ENCODE measurements at places on chromosomes 7 and 10.
A peak's percentile ranks its signal among the peaks of the same experiment; 100 is the strongest.

- DNase-seq, result peak; percentile 93
Measured at GRCh38 chr7:2354186-2354938, at the start of gene EIF3B. Gene EIF3B, plus strand, starts transcription at chr7:2354827. Its CDS starts 95 bp downstream, at chr7:2354922.

DNA sequence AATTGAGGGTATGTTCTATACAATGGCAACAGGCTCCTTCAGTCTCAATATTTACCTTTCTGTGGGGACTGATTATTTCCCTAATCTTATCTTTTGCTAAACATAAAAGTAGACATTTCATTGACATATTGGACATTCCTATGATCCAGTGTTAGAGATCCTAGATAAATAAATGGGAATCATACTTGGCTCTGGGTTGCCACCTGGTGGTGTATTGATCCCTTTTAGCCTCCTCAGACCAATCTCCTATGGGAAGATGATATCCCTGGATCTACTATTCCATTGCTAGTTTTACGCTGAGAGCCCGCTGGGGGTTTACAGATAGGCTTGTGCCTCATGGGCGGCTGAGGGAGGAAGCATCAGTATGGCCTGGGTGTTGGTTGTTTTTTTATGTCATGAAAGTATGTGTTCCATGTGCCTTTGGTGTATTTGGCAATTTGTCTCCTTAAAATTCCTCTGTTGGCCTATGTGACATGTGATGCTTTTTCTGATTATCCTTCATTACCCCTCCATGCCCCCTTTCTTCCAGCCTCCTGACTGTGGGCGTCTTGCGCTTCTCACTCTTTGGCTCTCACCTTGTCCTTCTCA is 18.8 kb downstream of the CELF2 start:
- no peak for DNase-seq

- no peak for DNase-seq
Measured at GRCh38 chr10:13236638-13237037, 2.5 kb upstream of the UCMA start.

DNA sequence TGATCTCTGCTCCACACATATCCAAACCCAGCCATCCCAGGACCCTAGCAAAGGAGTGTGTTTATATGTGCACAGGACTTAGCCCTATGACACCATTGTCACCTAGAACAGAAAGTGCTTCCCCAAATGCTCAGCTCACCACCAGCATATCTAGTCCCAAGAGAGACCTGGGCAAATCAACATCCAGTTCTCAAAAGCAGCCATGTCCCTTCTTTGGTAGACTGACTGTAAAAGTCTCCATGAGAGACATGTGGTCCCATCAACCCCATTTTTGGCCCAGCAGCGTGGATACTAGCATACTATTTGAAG is 20.9 kb upstream of the ARHGAP22 start:
- no peak for DNase-seq

- DNase-seq, result no peak
Measured at GRCh38 chr7:134512271-134512670, 15.1 kb upstream of the AKR1B10 start.

GRCh38 chr7:16356301-16356958 is 64.9 kb downstream of the CRPPA start:
- no peak for DNase-seq

DNA sequence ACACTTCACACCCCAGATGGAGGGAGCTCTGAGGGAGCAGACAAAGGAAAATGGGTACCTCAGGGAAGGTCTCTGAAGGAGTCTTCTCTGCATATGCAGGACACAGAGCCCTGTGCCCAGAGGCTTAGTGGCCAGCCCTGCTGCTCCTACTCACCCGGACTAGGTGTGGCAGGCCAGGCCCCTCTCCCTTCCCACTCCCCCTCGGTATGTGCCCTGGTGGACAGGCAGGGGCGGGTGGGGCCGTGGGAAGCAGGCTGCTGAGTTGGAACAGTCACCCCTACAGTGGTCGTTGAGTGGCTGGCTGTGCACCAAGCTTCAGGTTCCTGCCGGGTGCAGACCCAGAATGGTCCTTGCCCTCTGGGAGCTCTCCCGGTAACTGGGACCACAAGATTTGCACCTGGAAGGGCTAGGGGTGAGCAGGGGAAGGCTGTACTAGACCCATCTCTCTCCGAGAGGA is 68.6 kb downstream of the ZMIZ1 start:
- peak; percentile 52 for DNase-seq

- peak; percentile 47 for DNase-seq
Measured at GRCh38 chr7:24825931-24826661, 68.8 kb upstream of the GSDME start.

GRCh38 chr10:66362522-66362921 is 563.3 kb upstream of the LRRTM3 start:
- DNase-seq, result no peak

- peak; percentile 94 for DNase-seq
Measured at GRCh38 chr7:3092468-3092867, 48.8 kb upstream of the CARD11 start.

- no peak for DNase-seq
Measured at GRCh38 chr10:111551001-111551400, 474.2 kb downstream of the ADRA2A start.

GRCh38 chr7:112779667-112780066 is 10.5 kb downstream of the TMEM168 start:
- DNase-seq, result no peak

DNA sequence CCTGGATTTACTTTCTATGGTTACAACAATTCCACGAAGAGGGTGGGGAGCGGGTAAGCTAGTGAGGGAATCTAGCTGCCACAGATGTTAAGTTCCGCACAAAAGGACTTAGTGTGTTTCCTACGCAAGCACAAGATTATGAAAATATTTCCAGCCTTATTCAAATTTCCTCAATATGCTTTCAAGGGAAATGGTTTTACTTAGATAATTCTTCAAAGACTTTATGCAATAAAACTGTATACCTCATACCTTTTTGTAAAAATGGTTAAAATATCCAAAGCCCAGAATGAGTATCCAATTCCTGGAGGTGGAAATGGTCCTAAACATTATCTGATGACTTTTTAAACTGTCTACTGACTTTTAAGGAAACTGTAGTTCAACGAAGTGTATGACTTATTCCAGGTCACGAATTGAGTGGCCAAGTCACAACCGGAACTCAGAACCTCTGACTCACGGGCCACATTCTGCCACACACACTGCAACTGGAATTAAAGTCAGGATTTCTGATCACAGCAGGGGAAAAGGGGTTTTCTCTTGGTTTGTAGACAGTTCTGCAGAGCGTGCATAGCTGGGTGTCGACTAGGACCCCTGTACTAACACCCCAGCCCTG is 20.2 kb upstream of the INSIG1 start:
- DNase-seq, result peak; percentile 73

DNA sequence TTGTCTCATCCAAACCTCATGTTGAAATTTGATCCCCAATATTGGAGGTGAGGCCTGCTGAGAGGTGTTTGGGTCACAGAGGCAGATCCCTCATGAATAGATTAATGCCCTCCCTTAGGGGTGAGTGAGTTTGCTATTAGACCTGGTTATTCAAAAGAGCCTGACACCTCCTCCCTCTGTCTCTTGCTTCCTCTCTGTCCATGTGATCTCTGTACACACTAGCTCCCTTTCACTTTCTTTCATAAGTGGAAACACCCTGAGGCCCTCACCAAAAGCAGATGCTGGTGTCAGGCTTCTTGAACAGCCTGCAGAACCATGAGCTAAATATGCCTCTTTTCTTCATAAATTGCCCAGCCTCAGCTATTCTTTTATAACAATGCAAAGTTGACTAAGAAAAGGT is 447.1 kb downstream of the MDFIC start:
- DNase-seq, result no peak

GRCh38 chr7:108402865-108403264 is 53.4 kb downstream of the NRCAM start:
- no peak for DNase-seq

GRCh38 chr10:113609704-113610108 is 54.1 kb downstream of the NRAP start:
- no peak for DNase-seq

DNA sequence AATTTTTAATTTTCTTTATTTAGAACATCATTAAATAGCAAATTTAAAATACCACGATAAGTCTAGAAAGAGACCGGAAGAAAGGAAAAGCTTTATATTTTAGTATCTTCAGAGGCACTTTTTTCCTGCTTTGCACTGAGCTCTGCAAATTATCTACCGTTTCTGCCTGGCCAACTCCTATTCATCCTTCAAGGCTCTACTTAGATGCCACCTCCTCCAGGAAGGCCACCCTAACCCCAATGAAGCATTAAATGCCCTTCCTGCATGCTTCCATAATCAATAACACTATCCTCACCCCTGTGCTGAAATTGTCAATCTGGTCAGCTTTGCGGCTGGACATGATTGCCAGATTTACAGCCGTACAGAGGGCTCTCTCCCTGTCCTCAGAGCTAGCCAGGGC is 141.8 kb upstream of the CHST15 start:
- DNase-seq, result no peak

- no peak for DNase-seq
Measured at GRCh38 chr7:50274361-50274760, 30.2 kb upstream of the IKZF1 start.

DNA sequence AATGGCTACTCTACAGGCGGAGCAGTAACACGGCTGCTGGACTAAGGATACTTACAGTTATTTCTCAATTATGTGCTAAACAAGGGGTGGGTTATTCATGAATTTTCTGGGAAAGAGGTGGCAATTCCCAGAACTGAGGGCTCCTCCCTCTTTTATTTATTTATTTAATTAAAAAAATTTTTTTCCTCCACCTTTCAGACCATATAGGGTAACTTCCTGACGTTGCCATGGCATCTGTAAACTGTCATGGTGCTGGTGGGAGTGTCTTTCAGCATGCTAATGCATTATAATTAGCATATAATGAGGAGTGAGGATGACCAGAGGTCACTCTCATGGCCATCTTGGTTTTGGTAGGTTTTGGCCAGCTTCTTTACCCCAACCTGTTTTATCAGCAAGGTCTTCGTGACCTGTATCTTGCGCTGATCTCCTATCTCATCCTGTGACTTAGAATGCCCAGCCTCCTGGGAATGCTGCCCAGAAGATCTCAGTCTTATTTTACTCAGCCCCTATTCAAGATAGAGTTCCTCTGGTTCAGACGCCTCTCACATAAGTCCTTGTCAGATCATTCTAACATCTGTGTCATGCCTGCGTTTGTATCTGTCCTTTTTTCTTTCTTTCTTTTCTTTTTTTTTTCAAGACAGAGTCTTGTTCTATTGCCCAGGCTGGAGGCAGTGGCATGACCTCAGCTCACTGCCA is 15.9 kb upstream of the STOX1 start:
- DNase-seq, result no peak

DNA sequence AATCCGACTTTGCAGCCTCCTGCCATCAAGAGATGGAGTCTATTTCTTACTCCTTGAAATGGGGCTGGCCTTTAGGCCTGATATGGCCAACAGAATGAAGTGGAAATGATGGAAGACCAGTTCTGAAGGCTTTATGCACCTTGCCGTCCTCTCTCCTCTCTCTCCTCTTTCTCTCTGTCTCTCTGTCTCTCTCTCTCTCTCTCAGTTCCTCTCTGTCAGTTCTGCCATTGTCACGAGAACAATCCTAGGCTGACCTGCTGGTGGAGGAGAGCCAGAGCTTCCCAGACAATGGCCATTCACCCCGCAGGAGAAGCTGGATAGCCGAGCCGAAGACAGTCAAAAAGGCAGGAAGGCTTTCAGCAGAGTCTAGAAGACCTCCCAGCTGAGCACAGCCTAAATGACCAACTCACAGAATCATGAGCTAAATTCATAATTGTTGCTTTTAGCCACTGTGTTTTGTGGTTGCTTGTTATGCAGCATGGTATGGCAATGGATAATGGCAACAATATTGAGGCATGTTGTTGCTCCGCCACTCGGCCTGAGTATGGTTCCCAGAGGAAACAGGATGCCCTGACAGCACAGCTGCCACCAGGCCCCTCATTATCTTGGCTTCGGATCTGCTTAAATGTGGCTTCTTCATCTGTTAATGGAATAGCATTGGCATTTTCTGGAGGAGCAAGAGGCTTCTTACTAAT is 35.5 kb downstream of the FRMPD2 start:
- peak; percentile 9 for DNase-seq

DNA sequence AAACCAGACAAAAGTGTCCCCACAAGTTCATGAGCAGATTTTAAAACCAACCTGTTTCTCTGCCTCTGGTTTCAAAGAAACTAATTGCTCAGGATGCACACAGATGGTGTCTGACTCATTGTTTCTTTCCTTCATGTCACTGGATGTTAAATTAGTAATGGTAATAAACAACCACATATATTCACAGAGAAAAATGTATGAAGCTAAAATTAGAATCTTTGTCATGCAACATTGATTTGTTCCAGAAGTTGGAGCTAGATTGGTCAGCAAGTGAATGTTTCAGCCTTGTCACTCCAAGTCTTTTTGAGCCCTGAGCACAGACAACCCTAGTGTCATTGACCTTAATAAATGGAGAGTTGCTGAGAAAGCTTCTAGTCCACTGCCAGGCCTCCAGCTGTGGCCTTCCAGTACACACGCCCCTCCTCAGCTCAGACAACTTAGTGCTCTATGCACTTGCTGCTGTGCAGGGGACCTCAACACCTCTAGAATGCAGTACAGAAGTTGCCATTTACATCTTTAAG is 175.9 kb downstream of the CCDC71L start:
- no peak for DNase-seq

DNA sequence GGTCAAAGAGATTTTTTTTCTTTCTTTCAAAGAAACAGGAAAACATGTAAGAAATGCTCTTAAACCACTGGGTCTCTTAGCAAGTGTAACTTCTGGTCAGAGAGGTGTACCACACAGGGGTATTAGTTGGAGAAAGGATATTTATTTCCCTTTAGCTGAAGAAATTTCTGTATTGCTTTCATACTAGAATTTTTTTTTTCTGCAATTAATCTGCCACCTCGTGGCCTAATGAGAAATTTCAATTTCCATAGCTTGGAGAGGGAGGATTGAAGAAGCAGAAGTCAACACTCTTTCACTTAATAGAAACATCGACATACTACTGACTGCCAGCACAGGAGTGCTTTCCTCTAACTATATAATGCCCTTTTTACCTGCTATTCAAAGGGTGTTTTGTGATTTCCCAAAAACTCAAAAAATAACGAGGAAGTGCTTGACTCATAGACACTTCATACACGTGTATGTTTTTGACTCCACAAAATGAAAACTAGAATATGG is 177.6 kb upstream of the NAMPT start:
- no peak for DNase-seq

- DNase-seq, result no peak
Measured at GRCh38 chr10:44039599-44039998, 345.3 kb downstream of the CXCL12 start.

GRCh38 chr7:20402747-20403230 is 72.1 kb downstream of the ITGB8 start:
- no peak for DNase-seq

DNA sequence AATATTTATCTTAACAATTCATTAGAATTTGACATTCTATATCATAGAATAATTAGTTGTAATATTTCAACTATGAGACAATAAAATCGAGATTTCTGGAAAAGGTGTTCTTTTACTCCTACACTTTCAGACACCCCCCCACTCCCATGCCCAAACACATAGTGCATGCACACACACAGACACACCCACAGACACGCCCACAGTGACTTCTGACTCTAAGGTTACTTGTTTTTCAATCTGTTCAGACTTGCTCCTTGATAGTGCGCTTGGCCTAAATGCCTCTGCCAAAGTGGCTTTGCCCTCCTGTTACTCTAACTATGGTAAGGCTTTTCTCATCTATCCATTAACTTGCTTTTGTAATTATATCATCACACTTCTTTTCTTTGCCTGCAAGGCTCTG is 144.0 kb upstream of the PPP1R3A start:
- DNase-seq, result no peak
